Camera-type eye (tissue), 1 donor: ENCODE measurements at places on chromosomes 11 and 22. TPM values are rescaled to one million over a fixed set of nuclear protein-coding genes. Genes with fewer than 3 reads are reported as not detected.

Gene MMP12
- not detected for total RNA-seq

Gene OR52J3
- not detected for total RNA-seq

Gene TRMT2A
- total RNA-seq, result 53.2 TPM

Gene MFNG
- total RNA-seq, result 22.3 TPM

Gene MUC2
- total RNA-seq, result not detected

Gene KCNJ5
- 4.3 TPM for total RNA-seq

Gene ANO9
- total RNA-seq, result 1.4 TPM

Gene DBX1
- not detected for total RNA-seq

Gene KRTAP5-2
- total RNA-seq, result not detected

Gene ETS1
- total RNA-seq, result 41.1 TPM

Gene PDGFB
- total RNA-seq, result 10.4 TPM

Gene KMT2A
- total RNA-seq, result 169 TPM

Gene GDPD4
- total RNA-seq, result not detected

Gene FBLN1
- total RNA-seq, result 206 TPM

Gene HTR3A
- total RNA-seq, result 0.16 TPM

Gene SCGB1C1
- total RNA-seq, result not detected

Gene TMEM258
- total RNA-seq, result 28.5 TPM

Gene CLMP
- total RNA-seq, result 39.9 TPM

Gene APOL4
- 12.1 TPM for total RNA-seq

Gene MMP7
- total RNA-seq, result 9.1 TPM

Gene SYTL2
- 53.6 TPM for total RNA-seq

Gene PATE3
- total RNA-seq, result not detected

Gene SERGEF
- total RNA-seq, result 22.2 TPM

Gene NNMT
- total RNA-seq, result 2.1 TPM

Gene OR2D2
- 0.38 TPM for total RNA-seq
